ENCODE measurements at places on chromosomes 4 and X.
A peak's percentile ranks its signal among the peaks of the same experiment; 100 is the strongest.

DNA sequence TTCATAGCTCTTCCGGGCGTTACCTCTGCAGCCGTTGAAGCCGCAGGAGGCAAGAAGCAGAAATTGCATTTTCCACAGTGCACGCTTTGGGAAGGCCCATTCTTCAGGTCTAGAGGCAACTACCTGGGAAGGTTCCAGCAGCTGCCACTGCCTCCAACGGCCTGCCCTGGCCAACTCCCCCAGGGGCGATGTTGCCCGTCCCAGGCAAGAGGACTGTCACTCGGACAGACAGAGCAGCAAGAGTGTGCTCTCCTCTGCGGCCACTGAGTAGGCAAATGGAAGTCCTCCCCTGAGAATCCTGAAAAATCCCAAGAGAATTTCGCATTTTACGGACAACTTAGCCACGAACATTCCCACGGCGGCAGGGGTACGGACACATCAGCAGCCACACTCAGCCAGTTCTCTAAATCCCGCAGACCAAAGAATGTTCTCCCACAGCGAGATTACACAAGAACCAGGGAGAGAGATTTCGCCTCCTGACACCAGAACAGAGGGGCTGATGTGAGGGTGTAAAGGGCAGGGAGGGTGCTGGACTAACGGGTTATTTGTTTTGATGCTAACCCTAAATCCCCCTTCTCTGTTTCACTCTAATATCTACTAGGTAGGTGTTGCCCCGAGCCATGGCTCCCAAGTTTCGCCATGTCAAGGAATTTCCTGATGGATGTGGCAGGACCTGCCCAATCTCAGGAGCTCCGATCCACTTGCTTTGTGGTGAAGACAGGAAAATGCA lies 63.8 kb downstream of the SEPSECS start:
- DNase-seq = no peak

- no peak for DNase-seq
Measured at GRCh38 chr4:85933291-85933640, 426.6 kb downstream of the MAPK10 start.

- DNase-seq = no peak
Measured at GRCh38 chrX:119696251-119696890, 3.4 kb upstream of the SEPTIN6 start.

DNA sequence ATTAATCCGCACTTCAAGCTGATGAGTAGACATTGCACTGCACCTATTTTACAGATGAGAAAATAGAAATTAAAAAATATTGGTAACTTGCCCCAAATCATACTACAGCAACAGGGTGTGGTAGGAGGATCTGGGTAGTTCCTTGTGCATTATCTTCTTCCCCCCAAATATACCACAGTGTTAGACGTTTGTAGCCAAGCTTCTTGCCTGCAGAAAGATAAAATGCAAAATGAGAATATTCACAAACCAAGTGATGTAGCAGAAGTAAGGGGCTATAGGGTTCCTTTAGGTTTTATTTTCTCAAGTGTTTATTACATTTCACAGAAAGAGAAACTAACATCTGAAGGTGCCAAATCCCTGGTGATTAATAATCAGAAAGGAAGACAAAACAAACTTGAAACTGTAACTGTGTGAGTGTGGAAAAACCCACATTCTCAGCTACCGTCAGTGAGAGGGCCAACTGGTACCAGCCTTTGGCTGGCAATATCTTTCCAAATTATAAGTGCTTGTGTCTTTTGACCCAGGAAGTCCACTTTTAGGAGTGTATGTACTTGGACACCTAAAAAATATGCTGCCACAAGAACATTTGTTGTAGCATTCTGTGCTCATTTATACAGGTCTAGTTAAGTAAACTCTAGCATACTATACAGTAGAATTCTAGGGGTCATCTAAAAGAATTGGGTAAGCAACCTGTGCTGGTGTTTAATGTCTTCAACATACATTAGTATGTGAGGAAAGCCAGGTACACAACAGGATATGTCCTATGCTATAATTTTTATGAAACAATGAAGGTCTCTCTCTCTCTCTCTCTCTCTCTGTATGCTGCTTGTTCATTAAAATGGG lies 6.7 kb upstream of the CD38 start:
- no peak for DNase-seq

GRCh38 chr4:83320548-83320947 lies 14.1 kb downstream of the HPSE start:
- no peak for DNase-seq

DNA sequence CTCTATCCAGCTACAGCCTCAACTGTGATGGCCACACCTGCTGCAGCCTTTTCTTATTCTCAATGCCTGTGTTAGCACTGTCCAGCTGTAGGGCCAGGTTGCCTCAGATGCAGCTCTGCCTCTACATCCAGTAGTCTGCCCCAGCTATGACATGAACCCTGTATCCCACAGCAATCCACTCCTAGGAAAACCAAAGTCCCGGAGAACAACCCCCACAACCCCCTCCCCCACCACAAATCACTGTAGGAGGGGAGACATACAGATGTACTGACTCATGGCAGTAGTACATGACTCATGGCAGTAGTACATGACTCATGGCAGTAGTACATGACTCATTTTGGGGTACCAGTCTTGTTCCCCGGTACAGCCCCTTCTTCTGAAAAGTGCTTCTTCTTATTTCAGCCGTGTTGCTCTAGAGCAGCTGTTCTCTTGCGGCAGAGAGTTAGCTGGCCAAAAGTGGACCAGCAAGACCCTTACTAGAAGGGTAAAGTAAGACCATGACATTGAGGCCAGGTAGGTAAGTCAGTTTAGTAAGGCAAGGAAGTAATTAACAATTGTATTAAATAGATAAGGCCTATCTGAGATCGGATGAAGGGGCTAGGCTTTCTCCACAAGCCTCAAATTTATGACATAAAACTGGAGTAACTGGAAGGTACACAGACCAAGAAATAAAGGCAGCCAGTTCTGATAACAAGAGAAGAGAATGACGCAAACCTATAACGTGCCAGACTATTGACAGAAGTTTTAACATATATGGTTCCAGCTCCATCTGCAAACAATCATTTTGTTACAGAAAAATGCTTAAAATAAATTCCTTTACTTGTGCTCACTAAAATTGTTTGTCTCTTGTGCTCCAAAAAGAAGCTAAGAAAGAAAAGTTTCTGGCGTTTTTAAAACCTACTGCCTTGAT lies 221.4 kb downstream of the TACR3 start:
- peak; percentile 48 for DNase-seq

DNA sequence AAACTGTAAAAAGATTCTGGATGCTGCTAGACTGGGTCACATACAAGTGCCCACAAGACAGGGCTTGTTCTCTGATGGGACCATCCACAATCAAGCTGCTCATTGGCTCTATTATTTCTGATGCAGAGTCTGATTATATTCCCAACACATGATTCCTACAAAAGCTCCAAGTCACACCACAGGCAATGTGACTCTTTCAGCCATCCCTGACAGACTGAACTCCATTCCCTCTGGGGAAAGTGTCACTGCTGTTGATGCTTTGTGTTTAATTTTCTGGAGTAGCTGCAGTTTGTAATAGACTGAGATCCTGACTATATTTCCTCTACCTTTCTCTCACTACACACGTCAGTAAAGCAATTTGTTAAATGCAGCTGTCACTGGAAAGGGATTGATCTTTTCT lies 55.4 kb upstream of the BCLAF3 start:
- no peak for DNase-seq

DNA sequence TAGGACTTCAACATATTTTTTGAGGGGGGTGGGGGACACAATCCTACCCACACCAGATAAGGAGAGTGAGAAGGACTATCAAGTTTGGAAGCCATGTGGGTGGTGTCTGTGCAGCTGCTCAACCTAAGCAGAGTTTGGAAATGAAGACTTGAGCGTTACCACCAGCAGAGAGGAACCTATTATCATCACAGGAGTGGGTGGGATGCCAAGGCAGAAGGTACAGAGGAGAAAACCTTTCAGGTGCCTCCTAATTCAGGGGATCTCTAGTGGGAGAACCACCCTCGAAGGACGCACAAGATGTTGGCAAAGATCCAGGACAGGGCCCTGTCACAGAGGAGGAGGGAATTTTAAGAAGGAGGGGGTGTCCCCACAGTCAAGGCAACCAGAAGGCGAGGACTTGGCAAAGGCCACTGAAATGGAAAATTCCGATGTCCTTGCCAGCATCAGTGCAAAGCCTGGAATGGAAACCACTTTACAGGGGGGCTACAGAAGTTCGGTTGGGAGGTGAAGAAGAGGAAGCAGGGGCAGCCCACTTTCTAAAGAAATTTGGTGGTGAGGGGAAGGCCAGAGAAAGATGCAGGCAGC lies 8.4 kb upstream of the GPM6B start:
- peak; percentile 32 for DNase-seq

GRCh38 chr4:5028480-5028879 lies 9.2 kb upstream of the CYTL1 start:
- no peak for DNase-seq

- no peak for DNase-seq
Measured at GRCh38 chr4:91846233-91846632, 457.5 kb upstream of the GRID2 start.

GRCh38 chr4:637536-638280 lies 12.3 kb downstream of the PDE6B start:
- DNase-seq = no peak

- no peak for DNase-seq
Measured at GRCh38 chr4:824461-825062, 1.4 kb downstream of the CPLX1 start.

DNA sequence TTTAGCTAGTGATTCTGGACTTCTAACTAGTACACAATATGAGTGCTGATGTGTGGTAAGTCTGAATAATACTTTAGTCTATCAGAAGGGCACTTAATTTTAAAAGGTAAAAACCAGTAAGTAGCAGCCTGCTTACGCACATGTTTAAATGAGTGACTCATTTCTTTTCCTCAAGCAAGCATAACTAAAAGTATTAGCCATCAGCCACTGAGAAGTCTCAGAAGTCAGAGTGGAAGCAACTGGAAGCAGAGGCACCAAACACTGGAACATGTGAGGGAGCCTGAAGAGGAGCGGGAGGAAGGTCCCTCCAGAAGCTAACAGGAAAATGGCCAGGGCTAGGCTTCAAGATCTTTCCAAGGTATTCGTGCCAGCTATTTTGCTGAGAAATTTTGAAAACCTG lies 257.7 kb downstream of the RAPGEF2 start:
- DNase-seq = peak; percentile 79

DNA sequence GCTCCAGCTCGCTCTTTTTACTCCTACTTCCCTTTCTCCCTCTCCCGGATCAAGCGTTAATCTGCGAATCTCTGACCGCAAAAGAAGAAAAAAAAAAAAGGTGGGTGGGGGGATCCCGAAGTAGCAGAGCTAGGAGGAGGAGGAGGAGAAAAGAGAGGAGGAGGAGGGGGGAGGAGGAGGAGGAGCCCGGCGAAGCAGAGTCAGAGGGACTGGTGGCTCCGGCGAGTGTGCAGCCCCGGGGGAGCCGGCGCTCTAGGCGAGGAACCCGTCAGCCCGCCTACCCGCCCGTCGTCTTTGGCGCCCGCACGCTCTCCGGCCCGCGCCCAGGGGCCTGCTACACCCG lies at the start of gene NHSL2:
NHSL2 (plus strand) TSS at position 203 of the 343 bp plus-strand sequence.
- no peak for DNase-seq

- DNase-seq = no peak
Measured at GRCh38 chr4:152965611-152966010, 29.5 kb downstream of the FHDC1 start.

DNA sequence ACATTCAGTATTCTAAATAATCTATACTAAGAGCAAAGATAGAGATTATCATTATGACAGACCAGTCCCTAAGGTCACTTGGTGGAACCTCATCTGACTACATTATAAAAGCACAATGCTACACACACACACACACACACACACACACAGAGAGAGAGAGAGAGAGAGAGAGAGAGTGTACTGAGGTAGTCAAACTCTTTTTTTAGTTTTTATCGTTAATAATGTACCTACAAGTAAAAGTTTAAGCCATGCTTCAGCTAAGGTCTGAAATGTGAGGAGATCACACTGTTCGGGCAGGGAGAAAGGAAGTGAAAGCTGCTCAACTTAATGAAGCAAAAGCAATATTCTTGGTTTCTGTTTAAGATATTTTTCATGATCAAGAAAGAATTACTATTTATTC lies 75.8 kb upstream of the CCDC160 start:
- DNase-seq = no peak

DNA sequence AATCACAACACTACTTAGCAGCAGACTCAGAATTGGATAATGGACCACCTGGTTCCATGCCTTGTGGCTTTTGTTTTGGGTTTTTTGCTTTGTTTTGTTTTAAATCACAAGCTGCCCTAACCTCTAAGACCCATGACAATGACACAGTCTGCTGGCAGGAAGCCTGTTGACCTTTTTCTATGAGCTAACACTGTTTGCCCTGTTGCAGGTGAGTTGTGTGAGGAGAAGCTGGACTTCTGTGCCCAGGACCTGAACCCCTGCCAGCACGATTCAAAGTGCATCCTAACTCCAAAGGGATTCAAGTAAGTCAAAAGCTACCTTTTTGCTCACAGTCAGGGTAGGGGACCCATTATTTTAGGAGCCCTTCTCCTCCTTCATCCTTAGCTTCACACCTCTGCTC lies 110.8 kb upstream of the PACRGL start:
- DNase-seq = no peak

- peak; percentile 8 for DNase-seq
Measured at GRCh38 chrX:39519566-39520301, 578.0 kb downstream of the BCOR start.

GRCh38 chr4:26912069-26912468 lies 51.4 kb downstream of the STIM2 start:
- DNase-seq = peak; percentile 16

- no peak for DNase-seq
Measured at GRCh38 chrX:7198499-7198898, 50.5 kb upstream of the PUDP start.

DNA sequence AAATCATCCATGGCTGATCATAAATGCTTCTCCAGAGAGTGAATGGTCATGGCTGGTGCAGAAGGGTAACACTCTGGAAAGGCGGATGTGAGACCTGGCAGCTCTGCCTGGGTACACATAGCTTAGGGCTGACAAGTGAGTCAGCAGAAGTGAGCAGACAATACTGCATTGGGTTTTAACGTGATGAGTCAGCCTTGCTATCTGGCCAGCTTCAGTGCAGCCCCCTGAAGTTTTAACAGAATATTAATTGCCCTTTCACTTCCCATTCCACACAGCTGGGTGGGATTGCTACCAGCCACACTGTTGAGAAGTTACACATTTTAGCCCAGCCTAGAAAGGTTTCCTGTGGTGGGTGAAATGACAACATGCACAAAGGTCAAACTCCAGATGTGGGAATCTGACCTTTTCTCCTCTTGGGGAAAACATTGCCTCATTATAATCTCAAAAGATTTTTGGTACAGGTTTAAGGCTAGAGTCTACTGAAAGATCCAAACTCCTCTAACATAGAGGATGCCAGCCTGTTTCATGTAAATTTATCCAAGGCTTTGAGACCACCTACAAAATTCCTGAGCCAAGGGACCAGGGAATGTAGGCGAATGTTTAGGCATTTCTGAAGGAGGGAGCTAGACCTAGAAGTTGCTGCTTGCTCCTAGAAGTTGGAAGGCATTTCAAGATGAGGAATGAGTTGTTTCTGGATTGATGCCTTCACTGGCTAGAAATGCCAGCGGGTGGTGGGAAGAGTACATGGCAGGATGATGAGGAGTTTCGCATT lies 230.3 kb upstream of the PGRMC2 start:
- DNase-seq = peak; percentile 91

GRCh38 chrX:102840871-102841705 lies 96.0 kb upstream of the RAB40AL start:
- DNase-seq = peak; percentile 11

Data from astrocyte of the hippocampus (primary cell).